ENCODE measurements at places on chromosomes 12 and 14. TPM values are rescaled to one million over a fixed set of nuclear protein-coding genes. Genes with fewer than 3 reads are reported as not detected.

B4GALNT1 gene
- total RNA-seq, result 1.3 TPM

ZFC3H1 gene
- 17.6 TPM for total RNA-seq

CLEC2A gene
- 5.6 TPM for total RNA-seq

ADCY4 gene
- 16.7 TPM for total RNA-seq

REM2 gene
- total RNA-seq, result 0.08 TPM

TRPV4 gene
- 1.6 TPM for total RNA-seq

GLIPR1L2 gene
- total RNA-seq, result 0.23 TPM

FAM90A1 gene
- 0.35 TPM for total RNA-seq

GPR162 gene
- 4.3 TPM for total RNA-seq

MIP gene
- not detected for total RNA-seq

NUAK1 gene
- 75.3 TPM for total RNA-seq

SLC17A8 gene
- not detected for total RNA-seq

SLC2A13 gene
- total RNA-seq, result 17.7 TPM

IQSEC3 gene
- not detected for total RNA-seq

TM9SF1 gene
- 42.9 TPM for total RNA-seq

SOAT2 gene
- total RNA-seq, result not detected

Data from smooth muscle cell of the coronary artery (primary cell).